Nephron progenitor cell (in vitro differentiated cells): ENCODE measurements at places on chromosomes 5 and 9.

- peaks cover 3% of the 10 kb centered on the region for H3K27me3 ChIP-seq
- H3K27ac ChIP-seq, result no peak overlapping the region
- no peak overlapping the region for H3K4me3 ChIP-seq
- H3K36me3 ChIP-seq, result no peaks in the 10 kb centered on the region
Observed at GRCh38 chr5:106086352-106086751, 1584.4 kb downstream of the EFNA5 start.

DNA sequence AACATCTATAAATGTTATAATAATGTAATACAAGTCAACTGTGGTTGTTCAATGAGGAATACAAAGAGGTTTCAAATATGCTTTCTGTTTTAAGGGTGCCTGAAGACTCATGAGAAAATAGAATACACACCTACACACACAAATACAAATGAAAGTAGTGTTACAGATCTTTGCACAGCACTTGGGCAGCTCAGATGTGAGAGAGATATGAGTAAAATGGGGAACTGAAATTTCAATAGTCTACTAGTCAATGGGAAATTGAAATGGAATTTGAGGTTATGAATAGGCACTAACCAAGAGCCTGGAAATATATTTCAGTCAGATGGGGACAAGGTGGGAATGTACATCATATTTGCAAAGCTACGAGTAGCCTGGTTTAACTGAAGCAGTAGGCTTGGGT lies 96.6 kb downstream of the ISL1 start:
- H3K36me3 ChIP-seq, result no peaks in the 10 kb centered on the region
- no peak overlapping the region for H3K4me3 ChIP-seq
- H3K27ac ChIP-seq, result no peak overlapping the region
- no peaks in the 10 kb centered on the region for H3K4me1 ChIP-seq
- H3K27me3 ChIP-seq, result no peaks in the 10 kb centered on the region
- DNase-seq, result no peak

DNA sequence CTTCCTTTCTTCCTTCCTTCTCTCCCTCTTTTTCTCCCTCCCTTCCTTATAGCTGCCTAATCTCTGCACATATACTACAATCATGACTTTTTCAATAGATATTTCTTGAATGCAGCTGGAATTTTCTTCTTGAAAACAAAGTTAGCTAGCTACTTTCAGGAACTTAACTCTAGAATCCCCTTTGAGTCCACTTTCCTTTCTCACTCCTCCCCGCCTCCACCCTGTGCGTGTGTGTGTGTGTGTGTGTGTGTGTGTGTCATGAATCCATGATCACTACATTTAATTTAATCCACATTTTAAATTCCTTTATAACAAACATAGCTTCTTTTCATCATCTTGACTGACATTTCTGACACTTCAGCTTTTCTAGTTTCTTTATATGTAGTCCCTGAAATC lies 167.5 kb upstream of the KLF9 start:
- no peaks in the 10 kb centered on the region for H3K4me1 ChIP-seq
- H3K36me3 ChIP-seq, result no peaks in the 10 kb centered on the region
- peaks cover 2% of the 10 kb centered on the region for H3K27me3 ChIP-seq
- no peak overlapping the region for H3K27ac ChIP-seq

DNA sequence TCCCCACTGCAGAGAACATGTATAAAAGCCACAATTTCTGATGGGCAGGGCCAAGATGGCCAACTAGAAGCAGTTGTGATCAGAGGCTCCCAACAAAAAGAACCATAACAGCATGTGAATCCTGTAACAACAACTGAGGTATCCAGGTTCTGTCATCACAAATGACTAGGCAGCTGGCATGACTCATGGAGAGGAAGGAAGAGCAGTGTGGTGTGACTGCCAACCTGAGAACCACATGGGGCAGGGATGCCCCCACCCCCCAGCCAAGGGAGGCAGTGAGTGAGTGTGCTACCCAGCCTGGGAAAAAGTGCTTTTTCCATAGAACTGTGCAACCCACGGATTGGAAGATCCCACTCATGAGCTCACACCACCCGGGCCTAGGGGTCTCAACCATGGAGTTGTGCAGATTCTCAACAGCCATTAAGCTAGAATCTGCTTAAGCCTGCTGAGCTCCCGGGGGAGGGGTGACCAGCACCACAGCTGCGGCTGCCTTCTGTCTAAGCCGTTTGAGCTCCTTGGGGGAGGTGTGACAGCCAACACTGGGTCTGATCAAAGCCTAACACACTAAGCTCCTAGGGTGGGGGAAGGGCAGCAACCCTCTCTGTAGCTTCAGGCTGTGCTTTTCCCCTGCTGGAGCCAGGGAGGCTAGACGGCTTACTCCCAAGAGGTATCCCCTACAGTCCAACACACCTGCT lies 80.1 kb upstream of the DMAC1 start:
- DNase-seq, result peak; percentile 34
- H3K36me3 ChIP-seq, result peaks cover 37% of the 10 kb centered on the region
- H3K27me3 ChIP-seq, result peaks cover 3% of the 10 kb centered on the region
- no peak overlapping the region for H3K4me3 ChIP-seq

DNA sequence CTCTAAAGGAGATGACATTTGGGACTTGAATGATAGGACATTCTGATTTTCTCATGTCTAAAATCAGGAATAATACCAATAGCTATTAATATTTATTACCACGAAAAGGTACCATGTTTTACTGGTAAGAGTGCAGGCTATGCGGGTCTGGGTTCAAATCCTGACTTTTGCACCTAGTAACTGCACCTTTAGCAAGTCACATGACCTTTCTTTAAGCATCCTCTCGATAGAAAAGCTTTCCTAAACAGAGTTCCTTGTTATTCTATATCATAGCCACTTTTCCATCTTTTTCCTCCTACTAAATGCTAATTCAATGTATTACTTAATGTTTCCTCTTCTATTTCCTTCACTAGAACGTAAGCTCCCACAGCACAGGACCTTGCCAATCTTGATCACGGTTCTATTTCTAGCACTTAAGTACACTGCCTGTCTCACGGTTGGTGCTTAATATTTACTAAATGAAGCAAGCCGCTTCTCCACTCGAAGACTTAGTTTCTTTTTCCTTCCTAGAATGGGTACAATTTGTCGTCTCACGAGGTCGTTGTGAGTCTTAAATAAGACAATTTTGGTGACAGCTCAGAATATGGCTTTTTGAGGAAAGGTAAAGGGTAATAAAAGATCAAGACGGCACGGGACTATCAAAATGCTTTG lies 816 bp downstream of the RBM18 start:
- H3K4me1 ChIP-seq, result peaks cover 52% of the 10 kb centered on the region
- no peaks in the 10 kb centered on the region for H3K27me3 ChIP-seq
- peaks cover 12% of the 10 kb centered on the region for H3K36me3 ChIP-seq
- H3K4me3 ChIP-seq, result peak overlapping the region; percentile 99
- DNase-seq, result no peak

DNA sequence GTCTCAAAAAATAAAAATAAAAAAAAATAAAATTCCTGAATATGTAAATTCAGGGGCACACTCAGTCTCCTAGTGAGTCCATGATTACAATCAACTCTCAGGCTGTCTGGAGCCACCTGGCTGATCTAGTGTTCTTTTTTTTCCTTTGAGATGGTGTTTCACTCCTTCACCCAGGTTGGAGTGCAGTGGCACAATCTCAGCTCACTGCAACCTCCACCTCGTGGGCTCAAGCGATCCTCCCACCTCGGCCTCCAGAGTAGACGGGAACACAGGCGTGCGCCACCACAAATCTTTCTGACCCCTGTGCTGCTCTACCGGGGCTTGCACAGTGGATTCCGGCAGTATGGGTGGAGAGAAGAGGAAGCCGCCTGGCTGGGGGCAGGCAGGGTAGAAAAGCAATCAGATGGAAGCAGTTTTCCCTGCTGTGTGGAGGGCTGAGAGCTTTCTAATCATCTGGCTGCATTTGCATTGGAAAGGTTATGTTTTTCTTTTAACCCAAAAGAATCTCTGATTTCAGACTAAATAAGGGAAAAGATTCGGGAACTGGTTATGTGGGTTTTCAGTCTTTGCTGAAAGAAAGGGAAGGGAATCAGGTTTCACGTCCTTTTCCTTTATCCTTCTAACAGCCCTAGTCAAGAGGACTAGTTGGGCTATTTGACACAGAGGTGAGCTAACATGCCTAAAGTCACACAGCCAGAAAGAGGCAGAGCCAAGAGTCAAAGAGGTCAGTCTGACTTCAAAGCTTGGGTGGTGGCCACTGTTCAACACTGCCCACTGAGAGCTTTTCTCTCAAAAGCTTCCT lies 26.3 kb upstream of the CORO2A start:
- peaks cover 9% of the 10 kb centered on the region for H3K27me3 ChIP-seq
- peaks cover 28% of the 10 kb centered on the region for H3K4me1 ChIP-seq
- H3K27ac ChIP-seq, result no peak overlapping the region
- peaks cover 5% of the 10 kb centered on the region for H3K36me3 ChIP-seq
- no peak overlapping the region for H3K4me3 ChIP-seq
- DNase-seq, result no peak

GRCh38 chr9:89880161-89880560 lies 275.3 kb downstream of the GADD45G start:
- peaks cover 12% of the 10 kb centered on the region for H3K4me1 ChIP-seq
- peaks cover 3% of the 10 kb centered on the region for H3K27me3 ChIP-seq
- no peaks in the 10 kb centered on the region for H3K36me3 ChIP-seq
- no peak overlapping the region for H3K27ac ChIP-seq
- no peak for DNase-seq
- H3K4me3 ChIP-seq, result no peak overlapping the region

- peaks cover 8% of the 10 kb centered on the region for H3K4me1 ChIP-seq
- peaks cover 23% of the 10 kb centered on the region for H3K27me3 ChIP-seq
- no peaks in the 10 kb centered on the region for H3K36me3 ChIP-seq
- no peak for DNase-seq
- H3K27ac ChIP-seq, result no peak overlapping the region
- no peak overlapping the region for H3K4me3 ChIP-seq
Observed at GRCh38 chr5:169795338-169795737, 158.3 kb downstream of the DOCK2 start.

DNA sequence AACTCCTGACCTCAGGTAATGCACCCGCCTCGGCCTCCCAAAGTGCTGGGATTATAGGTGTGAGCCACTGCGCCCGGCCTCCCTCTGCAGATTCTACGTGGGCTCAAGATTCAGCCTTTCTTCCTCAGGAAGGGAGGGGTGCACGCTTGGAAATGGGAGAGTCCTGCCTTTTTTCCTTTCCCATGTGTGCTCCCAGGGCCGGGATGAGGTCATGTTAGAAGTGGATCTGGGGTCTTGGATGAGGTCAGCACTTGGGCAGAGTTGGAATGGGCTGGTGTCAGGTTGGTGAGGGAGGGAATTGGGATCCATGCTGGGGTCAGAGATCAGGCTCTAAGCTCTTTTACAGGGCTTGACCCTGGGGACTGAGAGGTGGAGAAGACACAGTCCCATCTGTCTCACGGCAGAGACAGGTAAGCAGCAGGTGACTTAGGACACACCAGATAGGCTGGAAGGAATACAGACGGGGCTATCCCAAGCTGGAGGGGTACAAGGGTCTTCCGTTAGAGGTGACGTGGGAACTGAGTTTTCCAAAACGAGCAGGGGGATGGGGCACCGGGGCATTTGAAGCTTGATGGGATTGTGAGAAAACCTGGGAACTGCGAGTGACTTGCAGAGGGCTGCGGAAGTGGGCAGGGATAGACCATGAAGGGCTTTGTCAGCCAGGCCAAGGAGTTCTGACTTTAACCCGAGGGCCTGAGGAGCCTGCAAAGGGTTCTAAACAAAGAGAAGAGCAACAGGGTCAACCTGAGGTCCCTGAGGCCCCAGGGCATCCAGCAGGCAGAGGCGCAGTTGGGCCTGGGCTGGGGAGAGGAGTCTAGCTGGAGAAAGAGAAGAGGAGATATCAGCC lies 1.8 kb upstream of the AQP7 start:
- H3K27ac ChIP-seq, result peak overlapping the region; percentile 89
- H3K27me3 ChIP-seq, result peaks cover 33% of the 10 kb centered on the region
- H3K36me3 ChIP-seq, result no peaks in the 10 kb centered on the region
- H3K4me3 ChIP-seq, result no peak overlapping the region
- DNase-seq, result no peak

- H3K27ac ChIP-seq, result no peak overlapping the region
- peaks cover 61% of the 10 kb centered on the region for H3K27me3 ChIP-seq
- DNase-seq, result no peak
- H3K36me3 ChIP-seq, result no peaks in the 10 kb centered on the region
Observed at GRCh38 chr5:132752581-132753125, 5.4 kb downstream of the CCNI2 start.

- no peak overlapping the region for H3K4me3 ChIP-seq
- peaks cover 17% of the 10 kb centered on the region for H3K27me3 ChIP-seq
- H3K36me3 ChIP-seq, result no peaks in the 10 kb centered on the region
- no peak overlapping the region for H3K27ac ChIP-seq
- no peak for DNase-seq
Observed at GRCh38 chr9:97059626-97060025, 20.7 kb upstream of the CTSV start.

DNA sequence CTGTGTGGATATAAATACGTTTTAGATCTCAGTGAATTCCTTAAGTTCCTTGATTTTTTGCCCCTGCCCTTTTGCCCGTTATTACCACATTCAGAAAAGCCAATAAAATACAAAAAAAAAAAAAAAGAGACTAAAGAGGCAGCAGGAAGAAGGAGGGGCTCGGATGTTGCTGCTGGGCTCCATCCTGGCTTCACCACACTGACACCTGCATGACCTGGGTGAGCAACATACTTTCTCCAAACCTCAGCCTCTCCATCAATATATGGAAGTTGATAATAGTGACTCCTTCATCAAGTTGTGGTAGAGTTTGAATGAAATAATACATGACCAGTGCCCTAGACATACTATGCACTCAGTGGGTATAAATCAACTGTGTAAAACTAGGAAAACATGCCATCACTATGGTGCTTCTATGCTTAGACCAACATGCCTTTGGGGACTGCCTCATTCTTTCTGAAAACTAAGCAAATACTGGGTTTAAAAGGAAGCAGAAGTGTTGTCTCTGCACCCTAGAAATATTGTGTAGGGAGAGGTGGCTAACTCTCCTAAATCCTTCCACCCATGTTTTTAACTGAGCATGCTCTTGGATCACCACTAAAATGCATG lies 243.0 kb downstream of the PIK3R1 start:
- H3K4me3 ChIP-seq, result no peak overlapping the region
- peaks cover 2% of the 10 kb centered on the region for H3K27me3 ChIP-seq
- H3K4me1 ChIP-seq, result peaks cover 44% of the 10 kb centered on the region
- no peak overlapping the region for H3K27ac ChIP-seq
- DNase-seq, result no peak
- H3K36me3 ChIP-seq, result peaks cover 5% of the 10 kb centered on the region

GRCh38 chr9:1414711-1415131 lies 364.6 kb downstream of the DMRT2 start:
- peaks cover 10% of the 10 kb centered on the region for H3K4me1 ChIP-seq
- peaks cover 12% of the 10 kb centered on the region for H3K27me3 ChIP-seq

- peaks cover 26% of the 10 kb centered on the region for H3K27me3 ChIP-seq
- H3K27ac ChIP-seq, result no peak overlapping the region
- H3K4me3 ChIP-seq, result no peak overlapping the region
- no peaks in the 10 kb centered on the region for H3K36me3 ChIP-seq
- peaks cover 55% of the 10 kb centered on the region for H3K4me1 ChIP-seq
Observed at GRCh38 chr9:134177624-134178393, 13.4 kb upstream of the RNU6ATAC start.

- H3K27me3 ChIP-seq, result peaks cover 5% of the 10 kb centered on the region
- DNase-seq, result no peak
- no peaks in the 10 kb centered on the region for H3K36me3 ChIP-seq
- no peak overlapping the region for H3K27ac ChIP-seq
- no peaks in the 10 kb centered on the region for H3K4me1 ChIP-seq
Observed at GRCh38 chr9:6711403-6711802, 46.4 kb upstream of the KDM4C start.

- DNase-seq, result no peak
- H3K27ac ChIP-seq, result no peak overlapping the region
- H3K4me3 ChIP-seq, result no peak overlapping the region
- no peaks in the 10 kb centered on the region for H3K36me3 ChIP-seq
Observed at GRCh38 chr5:58921159-58921558, 338.3 kb downstream of the RAB3C start.
